Spleen (tissue), 13 donors: ENCODE measurements at places on chromosomes 5 and 9. TPM values are rescaled to one million over a fixed set of nuclear protein-coding genes. Genes with fewer than 3 reads are reported as not detected.

- no peaks in the 10 kb centered on the region for H3K27me3 ChIP-seq
- H3K4me1 ChIP-seq: no peaks in the 10 kb centered on the region
- H3K27ac ChIP-seq: no peak overlapping the region
- H3K4me3 ChIP-seq: no peak overlapping the region
- H3K36me3 ChIP-seq: no peaks in the 10 kb centered on the region
Observed at GRCh38 chr9:28730111-28730510, 1156.8 kb upstream of the C9orf72 start.

GRCh38 chr5:81165493-81166119, 67.5 kb upstream of the CKMT2 start:
- H3K27me3 ChIP-seq: no peaks in the 10 kb centered on the region
- H3K36me3 ChIP-seq: no peaks in the 10 kb centered on the region
- H3K4me3 ChIP-seq: no peak overlapping the region
- no peaks in the 10 kb centered on the region for H3K4me1 ChIP-seq
- H3K27ac ChIP-seq: no peak overlapping the region
- no peak for DNase-seq

DNA sequence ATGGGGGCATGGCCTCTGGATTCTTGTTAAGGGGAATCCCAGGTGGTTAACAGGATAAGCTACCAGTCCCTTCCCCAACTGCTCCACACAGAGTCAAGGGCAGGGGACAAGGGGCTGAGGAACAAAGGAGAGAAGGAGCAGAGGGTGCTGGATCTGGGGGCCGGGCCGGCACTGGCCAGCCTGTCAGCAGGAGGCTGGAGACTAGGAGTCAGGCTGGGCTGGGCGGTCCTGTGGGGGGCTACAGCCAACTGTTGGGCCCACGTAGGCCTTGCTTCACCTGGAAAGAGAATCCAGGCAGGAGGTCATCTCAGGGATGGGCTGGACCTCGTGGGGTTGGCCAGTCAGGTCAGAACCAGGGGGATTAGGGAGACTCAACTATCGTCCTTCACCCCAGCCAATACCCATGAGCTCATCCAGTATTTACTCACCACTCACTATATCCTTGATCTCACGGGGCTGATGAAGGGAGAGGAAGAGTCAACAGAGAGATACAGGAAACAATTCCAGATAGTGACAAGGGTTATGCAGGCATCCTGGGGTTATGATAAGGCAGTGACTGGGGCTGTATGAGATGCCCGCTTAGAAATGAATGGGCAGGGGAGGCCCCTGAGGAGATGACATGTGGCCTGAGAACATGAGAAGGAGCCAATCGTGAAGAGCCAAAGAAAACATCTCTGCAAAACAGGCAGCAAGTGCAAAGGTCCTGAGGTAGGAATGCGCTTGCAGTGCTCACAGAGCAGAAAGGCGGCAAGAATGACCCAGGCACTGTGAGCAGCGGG, 47.9 kb upstream of the SLC25A51 start:
- peaks cover 17% of the 10 kb centered on the region for H3K36me3 ChIP-seq
- no peak for DNase-seq
- H3K4me1 ChIP-seq: peaks cover 6% of the 10 kb centered on the region
- no peak overlapping the region for H3K27ac ChIP-seq
- no peaks in the 10 kb centered on the region for H3K27me3 ChIP-seq

- H3K4me3 ChIP-seq: no peak overlapping the region
- H3K27ac ChIP-seq: no peak overlapping the region
- H3K27me3 ChIP-seq: no peaks in the 10 kb centered on the region
Observed at GRCh38 chr5:56712895-56713591, 102.3 kb upstream of the MAP3K1 start.

Gene PCDHB16
- 0.54 TPM for total RNA-seq

DNA sequence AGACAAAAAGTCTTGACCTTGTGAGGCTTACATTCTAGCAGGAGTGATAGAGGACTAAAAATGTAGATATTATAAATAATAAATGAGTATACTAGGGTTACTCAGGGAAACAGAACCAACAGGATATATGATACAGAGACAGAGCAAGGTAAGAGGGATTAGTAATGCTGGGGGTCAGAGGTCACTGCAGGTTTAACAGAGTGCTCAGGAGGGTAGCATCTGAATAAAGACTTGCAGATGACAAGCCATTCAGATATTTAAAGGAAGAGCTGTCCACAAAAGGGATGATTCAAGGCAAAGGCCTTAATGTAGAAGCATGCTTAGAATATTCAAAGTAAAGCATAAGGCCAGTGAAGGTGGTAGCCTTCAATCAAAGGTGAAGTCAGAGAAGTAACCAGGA, 65.6 kb upstream of the SEMA6A start:
- H3K27me3 ChIP-seq: no peaks in the 10 kb centered on the region
- no peak overlapping the region for H3K27ac ChIP-seq
- H3K4me1 ChIP-seq: no peaks in the 10 kb centered on the region
- H3K36me3 ChIP-seq: no peaks in the 10 kb centered on the region
- H3K4me3 ChIP-seq: no peak overlapping the region

DNA sequence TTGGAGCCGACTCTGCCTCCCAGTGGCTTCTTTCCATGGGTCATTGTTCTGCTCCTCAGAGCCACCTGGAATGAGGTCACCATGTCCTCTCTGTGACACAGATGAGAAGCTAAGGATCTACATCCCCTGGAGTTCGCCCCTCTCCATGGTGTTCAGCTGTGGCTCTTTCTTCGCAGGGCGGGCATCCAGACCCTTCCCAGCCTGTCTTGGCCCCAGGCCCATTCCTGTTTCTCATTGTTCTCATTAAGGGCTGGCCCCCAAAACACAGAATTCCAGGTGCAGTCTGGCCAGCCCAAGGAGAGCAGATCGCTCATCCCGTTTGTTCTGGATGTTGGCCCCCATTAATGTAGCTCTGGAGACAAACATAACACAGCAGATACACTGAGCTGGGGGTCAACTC, 66.4 kb upstream of the COL15A1 start:
- no peak overlapping the region for H3K27ac ChIP-seq
- peaks cover 33% of the 10 kb centered on the region for H3K27me3 ChIP-seq
- no peak overlapping the region for H3K4me3 ChIP-seq
- H3K36me3 ChIP-seq: no peaks in the 10 kb centered on the region
- no peaks in the 10 kb centered on the region for H3K4me1 ChIP-seq
- no peak for DNase-seq

DNA sequence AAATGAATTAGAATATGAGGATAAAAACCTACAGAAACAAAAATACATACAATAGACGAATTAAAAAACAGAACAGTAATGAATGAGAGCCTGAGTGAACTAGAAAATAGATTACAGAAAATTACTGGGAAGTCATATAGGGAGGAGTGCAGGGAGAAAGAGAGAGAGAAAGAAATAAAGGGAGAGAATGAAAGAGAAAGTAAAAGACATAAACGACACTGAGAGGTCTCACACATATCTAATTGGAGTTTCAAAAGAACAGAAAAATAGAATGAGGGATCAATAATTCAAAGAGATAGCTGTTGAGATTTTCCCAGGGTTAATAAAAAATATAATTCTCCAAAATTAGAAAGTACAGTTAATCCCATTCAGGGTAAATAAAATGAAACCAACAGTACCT, 156.4 kb upstream of the FTMT start:
- DNase-seq: no peak
- no peaks in the 10 kb centered on the region for H3K36me3 ChIP-seq
- H3K4me1 ChIP-seq: peaks cover 2% of the 10 kb centered on the region
- no peak overlapping the region for H3K4me3 ChIP-seq
- no peaks in the 10 kb centered on the region for H3K27me3 ChIP-seq

Gene INSL6
- not detected for total RNA-seq

Gene TUT7
- total RNA-seq: 119 TPM

DNA sequence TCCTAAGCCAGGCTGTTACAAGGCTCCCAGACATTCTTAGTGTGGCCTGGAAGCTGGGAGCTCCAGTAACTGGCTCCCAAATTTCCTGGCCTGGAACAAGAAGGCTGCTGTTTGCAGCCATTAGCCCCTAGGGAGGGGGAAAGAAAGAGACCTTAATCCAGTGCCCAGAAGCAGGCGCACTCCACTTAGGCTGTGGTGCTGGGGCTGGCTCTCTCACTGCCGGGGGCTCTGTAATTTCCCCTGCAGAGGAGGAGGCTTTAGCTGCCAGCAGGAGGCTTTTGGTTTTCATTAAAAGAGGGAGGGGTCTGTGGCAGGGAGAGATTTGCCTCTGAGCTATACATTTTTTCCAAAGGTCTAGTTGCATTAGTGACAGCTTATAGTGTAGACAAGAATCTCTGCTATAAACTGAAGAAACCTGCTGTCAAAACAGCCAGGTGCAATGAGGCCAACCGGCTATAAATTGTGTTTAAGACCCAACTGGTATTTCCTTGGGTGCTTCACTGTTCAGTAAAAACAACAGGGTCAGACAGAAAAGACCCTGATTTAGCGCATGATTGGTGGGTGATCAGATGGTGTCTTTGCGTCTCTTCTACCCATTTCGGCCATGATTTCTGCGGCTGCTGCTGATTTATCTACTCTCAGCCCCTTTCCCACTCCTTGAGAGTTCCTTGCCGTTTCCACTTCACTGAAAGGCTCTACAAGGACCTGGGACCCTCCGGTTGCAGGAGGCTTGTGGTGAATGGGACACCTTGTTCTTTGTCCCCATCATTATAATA, 254.6 kb downstream of the AOPEP start:
- no peaks in the 10 kb centered on the region for H3K27me3 ChIP-seq
- no peak for DNase-seq
- no peak overlapping the region for H3K4me3 ChIP-seq
- peaks cover 2% of the 10 kb centered on the region for H3K4me1 ChIP-seq
- no peak overlapping the region for H3K27ac ChIP-seq

- no peak for DNase-seq
- H3K4me3 ChIP-seq: no peak overlapping the region
- no peaks in the 10 kb centered on the region for H3K36me3 ChIP-seq
- H3K27ac ChIP-seq: no peak overlapping the region
Observed at GRCh38 chr9:32869404-32869803, 86.1 kb downstream of the TMEM215 start.

GRCh38 chr5:1182633-1183423, 18.6 kb upstream of the SLC6A19 start:
- H3K27ac ChIP-seq: no peak overlapping the region
- peak; percentile 51 for DNase-seq
- H3K36me3 ChIP-seq: no peaks in the 10 kb centered on the region
- H3K4me3 ChIP-seq: no peak overlapping the region
- peaks cover 13% of the 10 kb centered on the region for H3K27me3 ChIP-seq

- H3K27ac ChIP-seq: no peak overlapping the region
- H3K4me1 ChIP-seq: no peaks in the 10 kb centered on the region
- no peak overlapping the region for H3K4me3 ChIP-seq
Observed at GRCh38 chr9:77575785-77576184, 72.3 kb downstream of the GNA14 start.

DNA sequence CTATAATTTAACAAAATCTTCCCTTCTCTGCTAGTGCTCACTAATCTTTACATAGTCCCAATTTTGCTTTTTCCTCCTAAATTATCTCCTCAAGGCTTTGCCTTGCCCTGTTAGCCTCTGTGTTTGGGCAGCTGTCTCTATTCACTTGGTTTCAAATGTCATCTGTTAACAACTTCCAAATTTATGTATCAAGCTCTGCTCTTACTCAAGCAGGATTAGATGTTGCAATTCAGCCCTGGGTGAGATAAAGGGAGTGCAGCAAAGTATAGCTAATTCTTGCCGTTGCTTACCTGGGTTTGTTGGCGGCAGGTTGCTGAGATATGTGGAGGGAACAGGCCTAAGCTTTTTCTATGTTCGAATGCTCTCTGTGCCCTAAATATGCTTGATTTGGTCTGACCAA, 483.8 kb downstream of the DMAC1 start:
- no peak overlapping the region for H3K27ac ChIP-seq
- H3K27me3 ChIP-seq: no peaks in the 10 kb centered on the region
- no peak overlapping the region for H3K4me3 ChIP-seq
- no peaks in the 10 kb centered on the region for H3K4me1 ChIP-seq
- DNase-seq: no peak

Gene TMEM174
- total RNA-seq: not detected

- H3K27ac ChIP-seq: no peak overlapping the region
- no peak for DNase-seq
- no peaks in the 10 kb centered on the region for H3K36me3 ChIP-seq
- peaks cover 2% of the 10 kb centered on the region for H3K4me1 ChIP-seq
- no peaks in the 10 kb centered on the region for H3K27me3 ChIP-seq
Observed at GRCh38 chr5:102523541-102524175, 24.9 kb upstream of the SLCO6A1 start.

Gene WDR38
- total RNA-seq: not detected

GRCh38 chr9:126531035-126531571, 82.6 kb upstream of the LMX1B start:
- no peaks in the 10 kb centered on the region for H3K36me3 ChIP-seq
- H3K27ac ChIP-seq: no peak overlapping the region
- H3K4me1 ChIP-seq: no peaks in the 10 kb centered on the region

DNA sequence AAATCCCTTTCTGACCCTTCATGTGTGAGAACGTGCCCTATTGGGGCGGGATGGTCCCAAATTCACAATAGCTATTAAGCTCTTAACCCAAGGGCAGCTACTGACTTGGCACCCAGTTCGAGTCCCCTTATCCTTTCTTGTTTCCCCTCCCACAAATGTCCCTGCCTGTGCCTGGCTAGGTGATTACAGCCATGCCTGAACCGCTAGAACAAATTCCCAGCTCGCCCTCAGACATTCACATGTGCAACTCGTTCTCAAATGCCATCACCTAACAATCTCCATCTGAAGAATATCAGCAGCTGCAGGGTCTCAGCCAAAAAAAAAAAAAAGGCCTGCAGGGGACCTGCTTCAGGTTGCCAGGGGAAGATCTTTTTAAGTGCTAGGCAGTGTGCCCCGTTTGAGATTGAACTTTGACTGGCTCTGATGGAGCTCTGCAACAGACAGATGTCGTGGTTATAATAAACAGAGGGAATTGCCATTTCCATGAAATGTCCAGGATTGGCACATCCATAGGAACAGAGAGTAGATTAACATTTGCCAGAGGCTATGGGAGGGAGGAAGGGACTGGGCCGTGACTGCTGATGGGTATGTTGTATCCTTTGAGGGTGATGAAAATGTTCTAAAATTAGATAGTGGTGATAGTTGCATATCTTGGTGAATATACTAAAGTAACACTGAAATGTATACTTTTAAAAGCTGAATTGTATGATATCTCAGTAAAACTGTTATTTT, 347.2 kb upstream of the WWC1 start:
- H3K4me1 ChIP-seq: no peaks in the 10 kb centered on the region
- no peak for DNase-seq
- H3K27ac ChIP-seq: no peak overlapping the region
- no peaks in the 10 kb centered on the region for H3K36me3 ChIP-seq
- H3K4me3 ChIP-seq: no peak overlapping the region
- no peaks in the 10 kb centered on the region for H3K27me3 ChIP-seq

Gene NEURL1B
- 0.85 TPM for total RNA-seq

Gene PCDH12
- 21.3 TPM for total RNA-seq

- H3K27me3 ChIP-seq: no peaks in the 10 kb centered on the region
- no peak overlapping the region for H3K4me3 ChIP-seq
- H3K4me1 ChIP-seq: no peaks in the 10 kb centered on the region
- H3K36me3 ChIP-seq: no peaks in the 10 kb centered on the region
Observed at GRCh38 chr5:106321242-106321641, 1349.5 kb downstream of the EFNA5 start.

Gene WHRN
- total RNA-seq: 11.8 TPM

GRCh38 chr9:114688379-114688778, 6.4 kb upstream of the TEX48 start:
- no peaks in the 10 kb centered on the region for H3K4me1 ChIP-seq
- H3K36me3 ChIP-seq: no peaks in the 10 kb centered on the region
